ENCODE measurements at places on chromosomes 16 and 17.
A peak's percentile ranks its signal among the peaks of the same experiment; 100 is the strongest.

- DNase-seq: peak; percentile 82
Observed at GRCh38 chr17:78933959-78934568, 8.9 kb upstream of the TIMP2 start.

GRCh38 chr16:8889893-8890548 is 7.9 kb downstream of the LITAFD start:
- DNase-seq: no peak

DNA sequence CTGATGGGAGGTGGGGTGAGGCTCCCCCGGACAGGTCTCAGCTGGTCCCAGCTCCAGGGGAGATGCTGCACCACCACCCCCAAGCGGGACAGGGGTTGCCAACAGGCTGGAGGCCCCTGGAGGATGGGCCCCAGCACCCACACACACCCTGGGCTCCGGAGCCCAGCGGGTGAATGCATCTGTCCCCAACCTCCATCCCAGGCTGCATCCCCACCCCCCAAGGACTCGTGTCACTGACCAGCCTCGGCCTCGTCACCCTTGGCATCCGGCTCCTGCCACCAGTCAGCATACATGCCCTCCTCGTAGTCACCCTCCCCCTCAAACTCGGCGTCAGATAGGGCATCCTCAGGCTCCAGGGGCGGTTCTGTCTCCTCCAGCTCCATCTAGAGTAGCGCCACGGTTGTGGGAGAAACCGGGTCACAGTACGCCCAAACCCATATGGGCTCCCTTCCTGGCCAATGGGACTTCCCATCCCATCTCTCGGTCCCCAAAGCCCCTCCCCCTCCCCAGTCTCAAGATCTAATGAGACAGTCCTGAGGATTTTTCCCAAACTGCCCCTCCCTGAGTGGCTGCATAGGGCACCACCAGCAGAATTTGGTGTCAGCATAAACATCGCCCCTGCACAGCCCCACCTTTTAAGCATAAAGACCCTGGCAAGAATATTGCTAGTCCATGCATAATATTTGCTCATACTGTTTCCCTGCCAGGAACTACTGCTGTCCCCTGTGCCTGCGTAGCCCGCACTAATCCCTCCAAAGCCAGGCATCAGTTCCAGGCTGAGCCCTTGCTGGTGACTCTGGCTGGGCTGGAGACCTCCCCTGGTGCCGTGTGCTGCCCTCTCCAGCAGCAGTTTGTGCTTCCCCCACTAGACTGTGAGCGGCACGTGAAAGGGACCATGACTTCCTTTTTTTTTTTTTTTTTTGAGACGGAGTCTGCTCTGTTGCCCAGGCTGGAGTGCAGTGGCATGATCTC is 8.4 kb downstream of the P3H4 start:
- DNase-seq: no peak

- DNase-seq: peak; percentile 86
Observed at GRCh38 chr17:57906910-57907309, 48.3 kb downstream of the CUEDC1 start.

- peak; percentile 84 for DNase-seq
Observed at GRCh38 chr17:1160591-1161390, 19.0 kb downstream of the ABR start.

- no peak for DNase-seq
Observed at GRCh38 chr17:32491371-32492263, 4.8 kb downstream of the CDK5R1 start.

DNA sequence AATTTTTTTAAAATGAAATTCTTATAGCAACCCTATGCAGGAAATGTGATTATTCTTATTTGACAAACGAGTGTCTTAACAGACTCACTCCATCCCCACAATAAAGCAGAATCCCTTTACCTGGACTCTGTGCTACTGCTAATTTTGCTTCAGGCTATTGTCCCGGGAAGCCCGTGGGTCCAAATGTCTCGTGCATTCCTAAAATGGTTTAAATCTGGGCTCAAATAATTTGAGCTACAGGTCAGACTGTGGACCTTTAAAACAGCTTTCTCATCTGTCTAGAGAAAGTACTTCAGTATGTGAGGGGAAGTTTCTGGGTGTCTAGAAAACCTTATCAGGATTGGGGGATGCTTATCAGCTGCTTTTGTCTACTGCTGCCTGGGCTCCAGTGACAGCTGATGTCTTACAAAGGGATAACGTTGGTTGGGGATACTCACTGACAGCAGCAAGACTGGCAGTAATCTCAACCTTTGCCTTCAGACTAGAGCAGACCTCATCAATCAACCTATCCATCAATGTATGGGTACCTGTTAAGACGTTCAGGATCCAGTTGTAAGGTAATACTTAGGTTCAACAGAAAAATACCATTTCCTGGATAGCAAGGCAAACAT is 197.9 kb upstream of the CDH11 start:
- no peak for DNase-seq

DNA sequence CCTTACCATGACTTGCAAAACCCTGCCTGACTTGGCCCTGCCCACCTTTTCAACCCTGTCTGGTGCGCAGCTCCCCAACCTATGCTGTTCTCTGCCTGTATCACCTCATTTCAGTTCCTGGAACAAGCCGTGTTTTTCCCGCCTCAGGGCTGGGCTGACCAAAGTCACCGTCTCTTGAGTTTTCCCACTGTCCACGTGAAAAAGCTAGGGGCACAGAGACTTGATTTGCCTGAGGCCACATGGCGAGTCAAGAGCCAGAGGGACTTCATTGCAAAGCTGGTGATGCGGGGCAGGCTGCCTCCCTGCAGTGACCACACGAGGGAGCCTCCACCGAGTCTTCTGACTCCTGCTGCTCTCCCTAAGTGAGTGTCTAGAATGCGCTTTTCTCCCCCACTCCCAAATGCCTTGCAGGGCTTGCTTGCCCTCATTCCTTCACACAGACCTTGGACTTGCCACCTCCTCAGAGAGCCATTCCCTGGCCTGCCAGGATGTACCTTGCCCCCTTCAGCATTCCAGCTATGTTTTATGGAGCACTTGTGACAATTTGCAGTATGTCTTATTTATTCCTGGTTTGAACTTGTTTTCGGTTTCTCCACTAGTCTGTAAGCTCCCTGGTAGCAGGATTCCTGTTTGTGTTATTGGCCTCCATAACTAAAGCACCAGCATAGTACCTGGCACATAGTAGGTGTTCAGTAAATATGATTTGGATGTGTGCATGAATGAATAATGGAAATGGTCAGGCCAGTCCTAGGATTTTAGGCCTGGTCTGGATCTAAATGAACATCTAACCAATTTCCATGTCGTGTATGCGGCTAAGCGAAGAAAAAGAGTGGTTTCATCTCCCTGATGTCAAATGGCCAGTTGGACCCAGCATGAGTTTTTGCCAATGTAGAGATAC is 252.3 kb downstream of the SNX29 start:
- peak; percentile 89 for DNase-seq

GRCh38 chr17:8248751-8249607 is at the start of gene PFAS:
Gene PFAS, plus strand, starts transcription at chr17:8249289. Its CDS starts 4,649 bp downstream, at chr17:8253938.
- peak; percentile 97 for DNase-seq

GRCh38 chr17:77392376-77393273 is 251.9 kb downstream of the SEC14L1 start:
- peak; percentile 85 for DNase-seq

- DNase-seq: no peak
Observed at GRCh38 chr16:12339686-12340085, 363.2 kb downstream of the SNX29 start.

- no peak for DNase-seq
Observed at GRCh38 chr16:47970291-47970931, 185.4 kb downstream of the ABCC12 start.

GRCh38 chr17:8732406-8733085 is 12.1 kb downstream of the CCDC42 start:
- no peak for DNase-seq

GRCh38 chr17:62724398-62725146 is 83.5 kb downstream of the MARCHF10 start:
- DNase-seq: peak; percentile 31

DNA sequence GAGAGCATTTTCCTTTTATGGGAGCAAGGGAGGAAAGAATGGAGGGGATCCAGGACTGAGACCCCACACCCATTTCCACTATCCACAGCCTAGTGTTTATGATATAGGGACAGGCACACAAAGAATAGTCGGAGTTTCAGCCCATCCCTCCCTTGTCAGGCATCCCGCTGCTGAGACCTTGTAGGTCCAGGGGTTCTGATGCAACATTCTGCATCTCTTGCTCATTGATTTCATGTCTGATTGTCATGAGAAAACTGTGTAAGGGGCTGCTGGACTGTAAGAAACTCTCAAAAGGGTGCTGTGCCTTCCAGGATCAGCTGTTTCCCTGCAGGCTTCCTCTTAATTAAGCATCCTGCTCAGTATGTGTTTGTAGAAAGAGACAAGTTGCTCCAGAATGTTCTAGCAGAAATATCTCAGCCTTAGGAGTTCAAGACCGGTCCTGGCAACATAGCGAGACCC is 5.3 kb upstream of the POLR3E start:
- no peak for DNase-seq

DNA sequence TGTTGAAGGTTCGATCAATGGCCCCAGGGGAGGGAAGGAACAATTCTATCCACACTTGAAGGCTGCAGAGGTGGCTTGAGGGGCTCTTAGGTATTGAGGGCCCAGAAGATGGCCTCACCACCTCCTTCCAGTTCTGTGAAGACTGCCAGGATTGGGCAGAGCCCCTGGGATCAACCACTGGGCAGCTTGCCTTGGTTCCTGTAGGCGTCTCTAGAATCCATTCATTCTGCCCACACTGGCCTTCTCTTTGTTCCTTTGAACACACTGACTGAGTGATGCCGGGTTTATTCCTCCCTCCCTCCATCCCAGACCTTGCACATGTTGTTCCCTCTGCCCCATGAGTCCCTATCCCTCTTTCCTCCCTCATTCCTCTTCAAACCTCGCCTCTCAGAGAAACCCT is 50.5 kb downstream of the SYT17 start:
- no peak for DNase-seq

- no peak for DNase-seq
Observed at GRCh38 chr17:58300336-58300735, 19.6 kb upstream of the MPO start.

DNA sequence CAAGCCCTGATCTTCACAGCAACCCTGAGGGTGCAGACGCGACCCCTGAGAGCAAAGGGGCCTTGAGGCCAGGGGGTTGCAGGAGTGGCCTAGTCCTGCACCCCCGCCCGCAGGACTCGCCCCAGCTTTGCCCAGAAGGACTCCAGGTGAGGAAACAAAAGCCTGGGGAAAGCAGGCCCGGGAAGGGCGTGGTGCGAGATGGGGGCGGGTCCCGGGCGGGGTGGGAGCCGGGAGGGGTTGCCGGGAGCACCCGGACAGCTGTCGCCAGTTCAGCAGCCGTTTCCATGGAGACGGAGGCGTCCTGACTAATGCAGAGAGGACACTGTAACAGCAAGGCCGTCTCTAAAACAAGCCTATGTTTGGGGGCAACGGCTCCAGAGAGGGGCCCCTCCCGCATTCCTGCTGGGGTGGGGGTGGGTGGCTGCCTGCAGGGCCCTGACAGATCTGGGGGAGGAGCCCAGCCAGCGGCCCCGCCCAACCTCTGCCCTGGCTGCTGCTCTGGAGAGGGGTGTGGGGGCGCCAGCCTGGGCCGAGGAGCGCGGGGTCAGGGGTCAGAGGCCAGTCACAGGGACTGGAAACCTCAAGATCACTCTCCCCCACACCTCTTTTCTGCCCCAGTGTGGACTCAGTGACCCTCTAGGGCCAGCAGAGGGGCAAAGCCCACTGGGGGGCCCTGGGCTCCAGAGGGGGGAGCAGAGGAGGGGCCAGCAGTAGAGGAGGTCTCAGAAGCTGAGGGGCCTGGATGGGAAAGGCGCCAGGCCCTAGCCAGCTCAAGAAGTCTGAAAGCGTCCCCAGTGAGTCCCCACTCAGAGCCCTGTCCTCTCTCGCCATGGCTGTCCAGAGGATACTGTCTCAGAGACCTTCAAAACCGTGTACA is 3.1 kb upstream of the TPPP3 start:
- DNase-seq: peak; percentile 95

DNA sequence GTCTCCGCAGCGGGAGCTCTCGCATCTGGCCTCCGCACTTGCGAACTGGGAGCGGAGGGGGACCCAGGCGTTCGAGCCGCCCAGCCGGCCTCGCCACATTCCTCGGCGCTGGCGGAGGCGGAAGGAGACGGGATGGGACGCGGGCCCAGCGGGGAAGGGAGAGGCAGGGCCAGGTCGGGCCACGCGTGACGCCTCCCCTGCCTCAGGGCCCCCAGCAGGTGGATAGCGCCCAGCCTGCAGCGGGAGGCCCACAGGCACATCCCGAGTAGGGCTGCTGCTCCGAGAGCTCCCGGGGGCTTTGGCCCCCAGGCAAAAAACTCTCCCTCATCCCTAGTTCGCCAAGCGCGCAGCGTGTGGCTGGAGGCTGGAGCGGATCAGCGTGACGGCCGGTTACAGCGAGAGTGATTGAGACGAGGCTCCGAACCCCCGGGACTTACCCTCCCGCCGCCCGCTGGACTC is 800 bp downstream of the PLEKHH3 start:
- peak; percentile 64 for DNase-seq

GRCh38 chr17:49260011-49260816 is 29.6 kb upstream of the PHOSPHO1 start:
- DNase-seq: peak; percentile 74

- no peak for DNase-seq
Observed at GRCh38 chr16:66475232-66475631, 48.1 kb downstream of the BEAN1 start.

DNA sequence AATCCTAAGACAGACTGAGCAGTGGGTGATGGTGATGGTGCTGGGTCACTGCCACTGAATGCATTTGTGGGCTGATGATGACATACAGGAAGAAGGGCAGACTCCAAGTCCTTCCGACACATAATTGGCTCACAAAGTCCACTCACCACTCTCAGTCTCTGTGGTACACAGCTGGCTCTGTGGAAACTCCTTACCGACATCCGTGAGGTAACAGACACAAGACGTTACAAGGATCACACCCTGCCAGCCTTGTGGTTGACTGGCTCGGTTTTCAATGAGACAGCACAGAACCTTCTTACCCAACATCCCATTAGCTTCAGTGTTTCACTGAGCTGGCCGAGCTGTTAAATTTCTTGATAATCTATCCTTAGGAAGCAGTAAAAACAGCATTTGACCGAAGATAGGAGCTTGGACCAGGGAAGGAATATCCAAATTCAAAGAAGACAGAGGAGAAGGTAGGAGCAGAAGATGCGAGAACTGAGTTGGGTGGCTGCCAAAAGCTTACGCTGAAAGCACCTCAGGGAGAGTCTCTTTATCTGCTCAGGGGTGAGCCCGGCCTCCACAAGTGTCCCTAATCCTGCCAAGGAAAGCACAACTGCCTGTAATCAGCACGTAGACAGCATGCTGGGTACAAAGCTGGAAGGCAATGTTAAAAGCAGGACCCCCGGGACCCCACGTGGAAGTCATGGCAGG is 5.5 kb upstream of the MXRA7 start:
- DNase-seq: no peak

GRCh38 chr17:9872852-9873251 is 32.2 kb downstream of the RCVRN start:
- DNase-seq: no peak

Data from H9 (cell line).